Fibroblast of villous mesenchyme (primary cell): ENCODE measurements at places on chromosomes 5 and 9. TPM values are rescaled to one million over a fixed set of nuclear protein-coding genes. Genes with fewer than 3 reads are reported as not detected.

MYO10 gene
- 36.7 and 61.2 TPM in 2 replicates for total RNA-seq

IGFBPL1 gene
- total RNA-seq: 0.32 TPM in 1 of 2 replicates, not detected in the other

BNC2 gene
- 33.7 and 41.6 TPM in 2 replicates for total RNA-seq

DNA sequence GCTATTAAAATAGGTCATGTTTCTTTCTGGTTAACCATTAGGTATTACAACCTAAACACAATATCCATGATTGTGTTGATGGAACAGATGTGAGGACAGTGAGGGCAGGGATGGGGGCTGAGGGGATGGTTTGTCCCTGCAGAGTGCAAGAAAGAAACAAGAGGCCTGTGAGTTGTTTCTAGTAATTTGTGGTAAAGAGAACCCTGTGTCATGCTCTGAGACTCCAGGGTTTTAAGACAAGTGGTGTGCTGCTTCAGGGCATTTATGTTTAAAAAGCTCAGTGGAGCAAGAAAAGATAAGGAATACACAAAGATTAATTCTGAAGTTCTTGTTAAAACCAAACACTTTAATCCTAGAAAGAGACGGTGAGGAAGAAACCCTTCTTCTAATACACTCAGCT is 656.5 kb downstream of the TLE1 start:
- peak; percentile 87 for DNase-seq

- DNase-seq: no peak
These were observed 296.4 kb downstream of the SLIT3 start for GRCh38 chr5:169004551-169004950.

DNA sequence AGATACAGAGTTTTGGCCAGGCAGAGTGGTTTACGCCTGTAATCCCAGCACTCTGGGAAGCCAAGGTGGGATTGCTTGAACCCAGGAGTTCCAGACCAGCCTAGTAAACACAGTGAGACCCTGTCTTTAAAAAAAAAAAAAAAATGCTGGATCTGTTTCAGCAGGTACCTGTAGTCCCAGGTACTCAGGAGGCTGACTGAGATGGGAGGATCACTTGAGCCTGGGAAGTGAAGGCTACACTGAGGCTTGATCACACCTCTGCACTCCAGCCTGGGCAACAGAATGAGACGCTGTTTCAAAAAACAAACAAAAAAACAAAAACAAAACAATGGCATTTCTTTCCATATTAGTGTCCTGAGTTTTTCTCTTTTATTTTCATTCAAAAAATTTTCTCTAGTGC is 19.0 kb downstream of the UNC13B start:
- no peak for DNase-seq

- DNase-seq: peak; percentile 54
These were observed 137.5 kb upstream of the TUT7 start for GRCh38 chr9:86491468-86492266.

GRCh38 chr5:126692971-126693370 is 84.0 kb upstream of the LMNB1 start:
- no peak for DNase-seq

DNA sequence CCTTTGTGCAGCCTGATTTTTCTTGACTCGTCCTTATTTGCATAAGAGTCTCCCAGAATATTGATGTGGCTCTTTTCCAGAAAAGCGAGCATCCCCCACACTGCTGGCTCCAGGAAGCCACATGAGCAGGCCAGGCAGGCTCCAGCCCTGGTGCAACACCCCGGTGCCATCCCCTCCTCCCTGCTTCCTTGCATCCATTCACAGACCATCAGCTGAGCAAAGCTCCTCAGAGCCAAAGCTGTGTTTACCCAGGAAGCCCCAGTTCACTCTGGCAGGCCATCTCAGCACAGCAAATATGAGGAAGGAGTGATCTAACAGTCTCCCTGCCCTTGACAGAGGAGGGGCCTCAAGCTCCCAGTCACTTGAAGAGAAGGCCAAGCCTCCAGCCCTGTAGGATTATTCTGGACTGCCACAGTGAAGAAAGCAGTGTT is 34.4 kb downstream of the INSYN2B start:
- DNase-seq: peak; percentile 79

GRCh38 chr5:97094579-97095317 is 47.7 kb downstream of the LIX1 start:
- DNase-seq: no peak

- DNase-seq: no peak
These were observed 1399.2 kb upstream of the CDH6 start for GRCh38 chr5:29794141-29794787.

GRCh38 chr5:9245071-9245470 is 300.8 kb downstream of the SEMA5A start:
- DNase-seq: no peak
